ENCODE measurements at places on chromosomes 12 and 14.

DNA sequence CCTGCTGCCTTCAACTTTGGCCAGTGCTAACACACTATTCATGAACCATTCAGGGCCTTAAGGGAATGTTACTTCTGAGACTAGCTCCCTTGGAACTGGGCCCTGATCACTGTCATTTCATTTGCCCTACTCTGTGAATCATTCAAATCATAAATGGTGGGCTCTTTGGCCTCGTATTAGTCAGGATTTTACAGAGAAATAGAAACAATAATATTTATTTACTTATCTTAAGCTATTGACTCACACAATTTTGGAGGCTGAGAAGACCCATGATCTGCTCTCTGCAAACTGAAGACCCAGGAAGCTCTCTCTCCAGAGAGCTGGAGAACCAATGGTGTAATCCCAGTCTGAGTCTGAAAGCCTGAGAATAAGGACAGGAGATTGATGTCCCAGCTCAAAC lies 398.5 kb downstream of the LRIG3 start:
- no peak for DNase-seq

- no peak for DNase-seq
These were observed 16.1 kb upstream of the EIF4B start for GRCh38 chr12:52990206-52990605.

- peak; percentile 73 for DNase-seq
These were observed 23.5 kb downstream of the DCAF5 start for GRCh38 chr14:69129264-69129880.

DNA sequence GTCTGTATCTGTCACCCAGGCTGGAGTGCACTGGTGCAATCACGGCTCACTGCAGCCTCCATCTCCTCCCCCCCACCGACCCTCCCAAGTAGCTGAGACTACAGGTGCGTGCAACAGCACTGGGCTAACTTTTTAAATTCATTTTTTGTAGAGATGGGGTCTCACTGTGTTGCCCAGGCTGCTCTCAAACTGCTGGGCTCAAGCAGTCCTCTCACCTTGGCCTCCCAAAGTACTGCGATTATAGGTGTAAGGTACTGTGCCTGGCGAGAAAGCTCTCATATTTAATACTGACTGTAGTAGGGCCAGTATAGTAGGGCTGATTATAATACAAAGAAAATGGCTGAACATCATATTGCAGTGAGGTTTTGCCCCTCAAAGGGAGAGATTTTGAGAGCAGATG lies 2.4 kb downstream of the RIC8B start:
- DNase-seq, result no peak
